Heart left ventricle (tissue), 16 donors: ENCODE measurements at places on chromosomes 13 and 19.

GRCh38 chr13:80437231-80437630, 96.3 kb upstream of the SPRY2 start:
- no peak for DNase-seq

GRCh38 chr13:111903143-111903542, 163.8 kb upstream of the SOX1 start:
- peak; percentile 1 for DNase-seq

GRCh38 chr19:51258165-51259160, 7.6 kb downstream of the SIGLECL1 start:
- no peak for DNase-seq

- no peak for DNase-seq
Observed at GRCh38 chr19:46232468-46232867, 2.9 kb downstream of the IGFL1 start.

GRCh38 chr19:40253611-40254092, 27.2 kb upstream of the CCNP start:
- no peak for DNase-seq

DNA sequence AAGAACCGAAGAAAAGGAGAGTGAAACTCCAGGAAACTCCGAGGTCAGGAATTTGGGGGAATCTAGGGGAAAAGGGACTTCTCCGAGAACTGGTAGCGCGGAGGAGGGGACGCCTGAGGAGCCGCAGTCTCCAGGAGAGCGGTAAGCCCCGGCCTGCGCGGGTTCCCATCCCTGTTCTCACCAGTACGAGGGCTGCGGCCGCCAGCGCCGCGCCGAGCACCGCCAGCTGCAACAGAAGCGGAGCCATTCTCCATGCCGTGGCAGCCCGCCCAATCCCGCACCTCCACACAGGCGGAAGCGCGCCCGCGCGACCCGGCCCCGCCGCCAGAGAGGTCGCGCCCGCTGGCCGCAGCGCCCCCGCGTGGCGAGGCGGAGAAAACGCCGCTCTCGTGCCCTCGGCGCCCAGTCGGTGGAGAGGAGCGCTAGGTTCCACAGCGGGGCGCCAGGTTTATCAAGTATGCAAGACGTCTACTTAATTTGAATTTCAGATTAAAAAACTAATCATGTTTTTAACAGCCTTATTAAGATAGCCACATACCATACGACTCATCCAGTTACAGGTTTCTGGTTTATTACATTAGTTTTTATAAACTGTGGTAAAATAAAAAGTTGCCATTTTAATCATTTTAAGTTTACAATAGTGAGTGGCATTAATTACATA, at the start of gene ALG5:
Gene ALG5 (minus strand): TSS at position 287 of the 661 bp plus-strand sequence. CDS start 40 bp downstream, at position 247.
- peak; percentile 94 for DNase-seq

DNA sequence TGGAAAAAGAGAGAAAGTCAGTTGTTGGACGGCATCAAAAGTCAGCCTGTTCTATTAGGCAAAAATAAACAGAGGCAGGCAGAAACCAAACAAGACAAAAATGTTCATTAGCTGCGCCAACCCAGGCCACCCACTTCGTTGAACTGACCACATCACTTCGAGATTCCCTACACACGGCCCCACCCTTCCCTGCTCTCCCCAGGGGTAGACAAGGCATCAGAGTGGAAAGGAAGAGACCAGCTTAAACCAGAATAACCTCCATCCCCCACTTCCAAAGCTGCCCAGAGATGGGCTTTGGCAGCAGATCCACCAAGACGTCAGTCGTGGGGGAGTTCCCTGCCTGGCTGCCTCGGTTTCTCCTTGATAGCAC, 204.6 kb upstream of the TSHZ3 start:
- no peak for DNase-seq

GRCh38 chr19:38918526-38918925, 6.5 kb upstream of the CCER2 start:
- DNase-seq, result no peak

GRCh38 chr13:73721571-73721970, 412.6 kb downstream of the KLF12 start:
- no peak for DNase-seq

DNA sequence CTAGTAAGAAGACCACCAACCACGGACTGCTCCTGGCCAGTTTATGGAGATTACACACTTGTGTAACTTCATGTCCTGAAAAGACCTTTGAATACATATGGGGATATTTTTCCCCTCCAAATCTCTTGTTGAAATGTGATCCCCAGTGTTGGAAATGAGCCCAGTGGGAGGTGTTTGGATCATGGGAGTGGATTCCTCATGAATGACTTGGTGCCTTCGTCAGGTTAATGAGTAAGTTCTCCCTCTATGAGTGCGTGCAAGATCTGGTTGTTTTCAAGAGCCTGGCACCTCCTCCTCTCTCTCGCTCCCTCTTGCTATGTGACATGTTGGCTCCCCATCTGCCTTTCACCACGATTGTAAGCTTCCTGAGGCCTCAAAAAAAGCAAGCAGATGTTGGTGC, 769.0 kb upstream of the SLITRK1 start:
- DNase-seq, result peak; percentile 28
